ENCODE measurements at places on chromosomes 3 and 15. TPM values are rescaled to one million over a fixed set of nuclear protein-coding genes. Genes with fewer than 3 reads are reported as not detected.

RETNLB gene
- not detected for total RNA-seq

SPTBN5 gene
- total RNA-seq = 0.69 TPM

CHL1 gene
- total RNA-seq = not detected

PAK6 gene
- not detected for total RNA-seq

CFAP44 gene
- 1.7 TPM for total RNA-seq

WDR93 gene
- not detected for total RNA-seq

CRTAP gene
- total RNA-seq = 287 TPM

All from LHCN-M2 (cell line).